WTC11 (cell line): ENCODE measurements at places on chromosomes 3 and 15.
A peak's percentile ranks its signal among the peaks of the same experiment; 100 is the strongest.

DNA sequence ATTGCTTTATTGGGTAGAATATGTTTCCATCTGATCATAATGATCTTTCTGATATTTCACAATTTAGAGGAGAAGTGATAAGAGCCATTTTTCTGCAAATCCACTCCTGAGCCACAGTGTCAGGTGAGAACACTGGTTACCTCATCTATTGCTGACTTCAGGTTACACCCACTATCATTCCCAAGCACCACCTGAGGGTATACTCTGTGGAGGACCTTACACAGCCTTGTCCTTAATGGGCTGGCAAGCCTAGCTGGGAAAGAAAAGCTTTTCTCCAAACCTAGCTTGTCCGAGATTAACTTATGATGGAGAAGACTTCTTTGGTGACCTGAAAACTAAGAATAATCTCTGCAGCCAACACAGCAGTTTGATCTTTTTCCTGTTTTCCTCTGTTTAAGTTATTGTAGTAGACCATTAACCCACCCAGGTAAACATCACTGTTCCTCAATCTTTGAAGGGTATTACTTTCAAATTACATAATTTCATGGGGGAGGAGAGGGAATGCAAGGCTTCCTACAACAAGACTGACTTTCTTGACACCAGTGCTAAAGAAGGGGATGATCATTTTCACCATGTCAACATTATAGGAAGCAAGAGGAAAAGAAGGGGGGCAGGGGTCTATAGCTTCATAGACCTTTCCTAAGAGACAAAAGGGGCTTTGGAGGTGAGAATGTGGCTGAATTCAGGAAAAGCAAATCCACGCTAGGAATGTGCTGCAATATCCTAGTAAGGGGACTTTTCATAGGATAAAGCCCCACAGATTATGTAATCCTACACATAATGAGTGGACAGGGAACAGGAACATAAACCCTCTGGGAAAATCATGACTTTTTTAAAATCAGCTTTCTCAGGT lies 1.7 kb downstream of the NCEH1 start:
- no peak for DNase-seq

DNA sequence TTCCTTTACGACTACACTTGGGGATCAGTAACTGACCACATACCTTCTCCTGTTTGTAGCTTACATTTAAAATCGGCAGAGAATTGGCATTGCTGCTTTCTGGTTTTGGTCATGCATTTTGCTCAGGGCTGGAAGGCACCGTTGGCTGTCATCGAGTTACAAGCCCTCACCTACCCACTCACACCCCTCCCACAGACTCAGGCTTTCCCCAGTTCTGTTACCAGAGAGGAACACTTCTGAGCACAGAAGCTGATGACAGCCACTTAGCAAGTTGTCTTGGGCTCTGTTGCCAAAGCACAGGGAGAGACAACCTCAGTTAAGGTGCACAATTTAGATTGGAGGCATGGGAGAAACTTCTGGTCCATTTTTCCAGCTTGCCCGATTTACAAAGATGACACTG lies 204.8 kb upstream of the TOPAZ1 start:
- DNase-seq = no peak

DNA sequence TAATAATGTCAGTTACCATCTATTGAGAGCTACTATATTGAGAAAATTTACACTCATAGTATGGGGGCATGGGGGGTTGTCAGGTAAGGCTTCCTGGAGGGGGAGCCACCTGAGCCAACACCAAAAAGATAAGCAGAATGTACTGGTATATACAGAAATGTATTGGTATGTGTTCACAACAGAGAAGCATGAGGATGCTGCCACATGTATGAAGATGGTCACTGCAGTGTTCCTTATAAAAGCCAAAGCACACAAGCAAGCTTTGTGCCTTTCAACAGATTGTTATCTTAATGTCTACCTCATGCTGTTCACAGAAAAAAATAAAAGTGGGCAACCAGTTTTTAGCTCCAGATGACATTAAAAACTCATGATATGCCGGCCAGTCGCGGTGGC lies 149.0 kb downstream of the MAGI1 start:
- no peak for DNase-seq

DNA sequence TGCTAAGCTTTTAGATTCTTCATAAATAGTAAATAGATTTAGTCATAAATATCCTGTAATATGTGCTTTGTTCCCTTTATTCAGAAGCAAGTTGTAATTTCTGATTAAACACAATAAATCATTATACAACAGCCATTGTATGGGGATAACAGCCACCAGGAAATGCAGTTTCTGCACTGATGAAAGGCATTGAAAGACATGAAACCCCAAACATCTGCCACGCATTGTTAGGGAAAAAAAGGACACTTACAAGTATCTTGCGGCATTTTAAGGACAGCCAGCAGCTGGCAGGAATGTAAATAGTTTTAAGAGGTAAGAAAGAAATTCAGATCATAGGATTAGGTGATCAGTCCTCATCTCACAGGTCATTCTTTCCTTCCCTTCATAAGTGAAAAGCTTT lies 801.1 kb upstream of the LMCD1 start:
- no peak for DNase-seq

DNA sequence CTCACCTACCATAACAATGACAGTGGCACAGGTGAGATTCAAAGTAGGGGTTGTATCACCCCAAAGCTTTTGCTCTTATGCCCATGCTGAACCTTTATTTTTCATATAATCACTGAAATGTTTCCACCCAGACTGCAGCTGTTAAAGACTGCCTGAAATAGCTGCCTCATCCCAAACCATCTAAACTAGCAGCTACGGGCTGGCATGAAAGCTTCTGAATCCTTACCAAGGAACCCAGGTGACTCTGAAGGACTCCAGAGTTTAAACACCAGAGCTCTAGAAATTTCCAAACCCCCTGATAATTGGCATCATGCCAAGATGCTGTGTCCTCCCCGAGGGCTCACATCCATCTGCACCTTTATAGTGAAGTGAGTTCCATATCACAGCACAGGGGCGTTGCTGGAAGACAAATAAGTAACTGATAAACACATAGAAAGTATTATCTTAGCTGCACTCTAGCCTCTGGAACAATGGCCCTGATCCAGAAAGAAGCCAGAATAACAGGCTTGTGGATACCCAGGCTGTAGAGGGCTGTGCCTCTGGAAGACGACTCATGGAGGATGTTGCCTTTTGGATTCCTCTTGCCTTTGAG lies 238.9 kb downstream of the CADPS start:
- no peak for DNase-seq

- DNase-seq = no peak
Observed at GRCh38 chr15:89893027-89893426, 767 bp downstream of the AP3S2 start.

- no peak for DNase-seq
Observed at GRCh38 chr3:189369636-189370035, 197.9 kb downstream of the TPRG1 start.

DNA sequence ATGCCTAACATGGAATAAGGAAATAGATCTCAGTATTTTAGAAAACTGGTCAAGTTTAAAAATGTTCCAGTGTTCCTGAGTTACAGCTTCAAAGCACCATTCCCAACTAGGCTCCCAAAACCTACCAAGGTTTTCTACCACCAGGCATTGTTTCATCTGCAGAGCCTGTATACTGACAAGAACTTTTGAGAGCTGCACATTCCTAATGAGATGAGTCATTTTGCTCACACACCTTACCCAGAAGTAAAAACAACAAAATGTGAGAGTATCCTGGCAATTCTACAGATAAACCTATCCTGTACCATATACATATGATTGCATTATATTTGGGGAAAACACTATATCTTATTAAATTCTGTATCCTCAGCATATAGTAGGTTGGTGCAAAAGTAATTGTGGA lies 90.7 kb downstream of the ATP8B4 start:
- DNase-seq = no peak

- DNase-seq = peak; percentile 92
Observed at GRCh38 chr15:90143166-90143655, 40.9 kb upstream of the IDH2 start.

GRCh38 chr3:102687851-102688555 lies 253.2 kb downstream of the ZPLD1 start:
- peak; percentile 38 for DNase-seq

GRCh38 chr3:52891615-52892081 lies 5.7 kb downstream of the STIMATE start:
- no peak for DNase-seq

DNA sequence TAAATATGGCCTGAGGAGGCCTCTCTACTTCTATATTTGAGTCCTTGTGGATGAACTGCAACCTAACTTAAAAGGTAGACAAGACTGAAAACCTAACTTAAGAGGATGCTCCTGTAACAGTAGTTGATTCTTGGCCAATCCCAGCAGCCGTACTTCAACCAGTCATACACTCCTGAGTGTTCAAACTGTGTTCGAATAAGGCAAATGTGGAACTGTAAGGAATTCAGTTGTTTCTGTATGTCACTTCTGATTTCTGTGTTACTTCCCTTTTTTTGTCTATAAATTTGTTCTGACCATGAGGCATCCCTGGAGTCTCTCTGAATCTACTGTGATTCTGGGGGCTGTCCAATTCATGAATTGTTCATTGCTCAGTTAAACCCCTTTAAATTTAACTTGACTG lies 20.5 kb downstream of the GALK2 start:
- no peak for DNase-seq

- DNase-seq = no peak
Observed at GRCh38 chr3:53300826-53301225, 45.0 kb upstream of the TKT start.

DNA sequence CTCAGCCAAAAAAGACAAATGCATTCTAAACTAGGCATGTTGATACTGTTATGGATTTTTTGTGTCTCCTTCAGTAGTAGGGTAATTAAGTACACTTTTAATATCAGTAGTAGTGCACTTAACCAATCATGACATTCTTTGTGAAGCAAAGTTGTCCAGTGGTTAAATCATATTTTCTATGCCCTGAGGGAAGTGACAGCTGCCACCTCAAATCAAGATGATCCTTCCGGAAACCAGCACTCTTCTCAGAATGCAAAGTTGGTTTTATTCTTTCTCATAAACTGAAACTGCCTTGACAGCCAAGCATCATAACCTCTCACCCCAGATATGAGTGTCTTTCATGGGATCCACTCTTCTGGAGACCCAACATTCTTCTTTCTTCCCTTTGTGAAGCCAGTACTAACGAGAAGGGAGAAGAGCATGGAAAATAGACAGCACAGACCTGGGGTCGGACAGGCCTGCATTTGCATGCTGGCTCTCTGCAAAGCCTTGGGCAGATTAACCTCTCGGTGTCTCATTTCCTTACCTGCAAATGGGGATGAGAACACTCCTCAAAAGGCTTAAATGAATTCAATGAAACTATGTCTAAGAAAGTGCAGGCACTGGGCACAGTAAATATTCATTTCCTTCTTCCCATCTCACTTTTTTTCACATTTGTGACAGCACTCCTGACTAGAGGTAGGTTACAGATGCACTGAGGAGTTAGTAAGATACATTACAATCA lies 13.2 kb downstream of the AAGAB start:
- DNase-seq = no peak

DNA sequence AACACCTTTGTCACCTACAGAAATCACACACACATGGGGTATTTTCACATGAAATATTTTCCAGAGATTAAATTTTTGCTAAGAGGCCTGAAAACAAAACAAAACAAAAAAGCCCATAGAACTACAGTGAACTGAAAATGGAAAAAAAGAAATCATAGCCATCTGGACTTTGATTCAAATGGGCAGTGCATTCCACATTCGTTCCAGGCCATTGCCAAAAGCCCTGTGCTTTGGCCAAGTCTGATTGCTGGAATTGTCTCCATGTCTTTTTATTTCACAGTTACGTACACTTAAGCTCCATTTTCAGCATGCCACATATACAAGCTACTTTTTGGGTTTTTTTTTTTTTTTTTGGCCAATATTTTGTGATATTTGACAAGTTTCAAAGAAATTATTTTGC lies 47.1 kb downstream of the TFG start:
- no peak for DNase-seq

DNA sequence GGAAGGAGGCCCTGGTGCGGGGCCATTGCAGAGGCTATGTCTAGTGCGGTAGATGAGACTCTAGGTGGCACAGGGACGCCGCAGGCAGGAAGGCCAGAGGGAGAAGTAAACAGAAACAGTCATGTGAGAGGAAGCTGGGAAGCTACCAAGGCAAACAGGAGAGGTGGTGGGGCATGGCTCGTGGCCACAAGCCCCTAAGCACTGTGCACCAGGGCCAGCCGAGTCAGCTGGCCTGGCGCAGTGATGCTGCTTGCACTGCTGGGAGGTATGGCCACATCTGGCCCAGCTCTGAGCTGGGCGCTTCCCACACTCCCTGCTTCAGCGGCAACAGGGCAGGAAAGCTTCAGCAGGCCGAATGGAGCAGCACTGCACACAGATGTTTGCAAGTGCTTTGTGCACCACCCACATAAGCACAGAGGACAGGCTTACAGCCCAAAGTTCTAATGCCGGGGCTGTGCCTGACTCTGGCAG lies 76.6 kb downstream of the SRGAP3 start:
- no peak for DNase-seq

GRCh38 chr15:86079508-86080266 lies at the start of gene AGBL1:
TSS of gene AGBL1 (plus strand) at chr15:86079871.
- peak; percentile 42 for DNase-seq

DNA sequence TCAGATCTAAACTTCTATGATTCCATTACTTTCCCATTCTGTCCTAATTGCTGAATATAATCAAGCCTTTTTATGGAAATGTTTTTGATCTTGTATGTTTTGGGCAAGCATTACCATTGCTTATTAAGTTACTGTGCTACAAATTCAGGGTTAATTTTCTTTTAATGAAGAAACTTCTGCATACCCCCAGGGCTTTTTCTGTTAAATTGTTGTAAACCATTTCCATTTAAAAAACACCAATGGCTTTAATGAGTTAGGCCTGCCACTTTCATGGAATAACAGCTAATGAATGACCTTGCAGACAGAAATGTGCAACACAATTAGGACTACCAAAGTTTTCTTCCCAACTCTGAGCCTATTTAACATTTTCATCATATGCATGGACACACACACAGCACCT lies 150.0 kb downstream of the DIPK2A start:
- no peak for DNase-seq

GRCh38 chr15:29133791-29134190 lies 135.8 kb downstream of the NSMCE3 start:
- no peak for DNase-seq

- peak; percentile 72 for DNase-seq
Observed at GRCh38 chr15:79595995-79596622, 164.0 kb downstream of the MINAR1 start.

GRCh38 chr15:63981596-63982320 lies 64.5 kb downstream of the DAPK2 start:
- no peak for DNase-seq

GRCh38 chr3:15387735-15388134 lies 39.6 kb downstream of the METTL6 start:
- no peak for DNase-seq
